Stimulated activated CD4-positive, alpha-beta T cell treated with anti-CD3 and anti-CD28 coated beads, Interleukin-15, amount 100 ng/mL, for 1 hour (primary cell): ENCODE measurements at places on chromosomes 2 and 18.

DNA sequence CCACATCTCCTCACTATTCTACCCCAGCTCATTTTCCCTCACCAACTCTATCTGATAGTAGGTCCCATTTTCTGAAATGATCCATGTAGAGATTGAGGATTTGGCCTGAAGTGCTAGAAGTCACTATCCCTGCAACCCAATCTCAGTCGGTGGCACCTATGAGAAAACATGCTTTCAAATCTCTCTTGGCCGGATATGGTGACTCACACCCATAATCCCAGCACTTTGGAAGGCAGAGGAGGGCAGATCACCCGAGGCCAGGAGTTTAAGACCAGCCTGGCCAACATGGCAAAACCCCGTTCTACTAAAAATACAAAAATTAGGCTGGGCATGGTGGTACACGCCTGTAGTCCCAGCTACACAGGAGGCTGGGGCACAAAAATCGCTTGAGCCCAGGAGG, 19.1 kb upstream of the MARCHF4 start:
- no peak for DNase-seq

DNA sequence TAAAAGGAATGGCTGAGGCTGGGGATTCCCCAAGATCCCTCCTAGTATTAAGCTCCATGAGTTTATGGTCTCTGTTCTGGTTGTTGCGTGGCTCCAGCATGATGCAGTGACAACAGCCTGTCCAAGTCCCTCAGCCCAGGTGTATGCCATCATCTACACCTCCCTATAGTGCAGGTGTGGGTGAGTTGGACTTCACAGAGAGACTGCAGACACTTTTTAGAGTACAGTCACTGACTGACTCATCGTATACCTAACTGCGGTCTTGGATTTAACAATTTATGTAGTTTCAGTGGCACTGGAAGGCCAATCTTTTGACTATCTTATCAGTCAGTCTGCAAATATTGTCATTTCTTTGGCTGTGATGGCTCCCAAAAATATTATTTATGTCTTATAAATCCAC, 415.0 kb downstream of the TMX3 start:
- DNase-seq = no peak

DNA sequence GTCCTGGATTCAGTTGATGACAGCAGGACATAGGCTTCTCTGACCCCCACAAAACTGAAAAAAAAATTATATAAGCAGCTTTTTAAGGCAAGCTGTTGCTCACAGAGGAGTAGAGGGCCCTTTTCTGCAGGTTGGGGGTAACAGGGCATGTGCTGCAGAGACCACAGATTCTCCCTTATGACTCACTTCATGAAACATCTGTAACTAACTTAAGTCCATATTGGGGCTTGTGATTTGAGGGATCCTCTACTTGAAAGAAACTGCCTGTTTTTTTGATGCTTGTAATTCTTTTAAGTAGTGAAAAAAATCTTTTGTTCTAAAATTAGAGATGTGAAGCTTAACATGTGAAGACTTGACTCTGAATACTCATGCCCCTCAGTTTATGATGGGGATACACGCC, 33.4 kb downstream of the XRCC5 start:
- no peak for DNase-seq

GRCh38 chr2:84375020-84375419, 84.1 kb downstream of the SUCLG1 start:
- no peak for DNase-seq

DNA sequence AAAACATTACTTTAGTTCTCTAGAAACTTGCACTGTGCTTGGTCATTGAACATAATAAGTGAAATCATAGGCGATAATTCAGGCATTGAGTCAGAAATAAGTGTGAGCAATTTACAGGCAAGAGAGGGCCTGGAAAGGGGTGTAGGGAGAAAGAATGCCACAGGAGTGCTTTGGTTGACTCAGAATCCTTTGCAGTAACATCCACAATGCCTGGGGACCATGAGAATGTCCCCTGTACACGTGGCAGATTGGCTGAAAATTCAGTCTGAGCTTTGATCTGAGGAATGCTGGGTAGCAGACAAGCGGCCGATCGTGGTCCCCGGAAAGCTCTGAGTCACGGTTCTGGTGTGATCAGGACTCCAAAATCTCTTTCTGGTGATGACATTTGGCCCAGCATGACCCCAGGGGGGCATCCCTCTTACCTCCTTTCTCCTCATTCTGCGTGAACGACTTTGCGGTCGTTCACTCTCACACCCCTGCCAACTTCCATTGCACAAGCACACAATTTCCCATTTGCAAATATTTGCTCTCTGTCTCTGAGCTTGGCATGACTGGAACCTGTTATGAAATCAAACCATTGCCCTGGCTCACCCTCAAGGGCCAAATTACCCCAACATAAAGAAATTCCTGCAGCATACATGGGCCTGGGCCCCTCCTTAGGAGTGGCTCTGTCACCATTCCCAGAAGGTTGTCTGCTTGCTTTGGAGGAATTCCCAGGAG, 305.0 kb upstream of the EPAS1 start:
- no peak for DNase-seq

DNA sequence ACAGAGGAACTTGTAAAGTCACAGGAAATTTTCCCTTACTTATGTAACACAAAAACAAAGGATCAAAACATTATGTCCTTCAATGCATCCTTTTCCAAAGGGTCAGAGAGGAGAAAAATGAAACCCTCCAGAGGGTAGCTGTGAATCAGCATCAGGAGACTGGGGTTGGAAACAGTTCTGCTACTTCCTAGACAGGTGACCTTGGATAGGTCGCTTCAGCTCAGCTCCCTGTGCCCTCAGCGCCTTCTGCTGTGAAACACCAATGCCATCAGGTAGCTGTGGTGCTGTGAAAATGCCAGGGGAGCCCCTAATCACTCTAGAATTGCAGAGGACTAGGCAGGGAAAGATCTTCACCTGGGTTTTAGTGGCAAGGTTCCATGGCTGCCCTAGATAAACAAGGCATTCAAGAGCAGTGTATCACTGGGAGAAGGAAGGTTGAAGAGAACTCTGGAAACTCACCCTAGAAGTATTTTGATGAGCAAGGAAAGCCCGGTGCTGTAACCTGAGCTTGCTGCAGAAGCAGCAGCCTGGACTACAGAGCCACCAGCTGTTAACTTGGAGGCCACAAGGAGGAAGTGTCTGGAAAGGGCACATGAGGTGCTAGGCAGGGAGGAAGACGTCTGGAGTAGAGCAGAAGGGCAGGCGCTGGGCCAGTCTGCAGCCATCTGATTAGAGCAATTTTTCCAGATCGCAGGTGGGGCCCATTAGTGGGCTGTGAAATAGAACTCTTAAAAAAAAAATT, 100.7 kb upstream of the MCFD2 start:
- no peak for DNase-seq

DNA sequence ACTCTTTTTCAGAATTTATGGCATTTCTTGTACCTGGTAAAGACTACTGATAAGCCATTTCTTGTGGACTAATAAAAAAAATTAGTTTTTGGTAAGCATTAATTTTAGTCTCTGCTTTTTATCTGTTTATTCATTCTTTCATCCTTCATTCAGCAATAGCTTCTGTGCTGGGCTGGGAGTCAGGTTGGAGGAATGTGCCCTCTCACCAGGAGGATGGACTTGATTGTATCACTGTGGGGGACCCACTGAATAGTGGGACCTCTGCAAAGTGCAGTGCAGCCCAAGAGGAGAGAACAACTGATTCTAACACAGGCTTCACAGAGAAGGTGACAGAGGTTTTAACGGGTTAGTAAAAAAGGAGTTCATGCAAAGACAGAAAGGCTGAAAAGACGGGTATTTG, 39.1 kb downstream of the CDC42EP3 start:
- DNase-seq = no peak
